ENCODE measurements at places on chromosomes 7 and 10. TPM values are rescaled to one million over a fixed set of nuclear protein-coding genes. Genes with fewer than 3 reads are reported as not detected.

Gene STEAP2
- 4.5 TPM for total RNA-seq

Gene SVOPL
- not detected for total RNA-seq

Gene PNLIP
- total RNA-seq, result not detected

GRCh38 chr7:11404355-11404754 lies 427.6 kb downstream of the THSD7A start:
- no peak for DNase-seq

DNA sequence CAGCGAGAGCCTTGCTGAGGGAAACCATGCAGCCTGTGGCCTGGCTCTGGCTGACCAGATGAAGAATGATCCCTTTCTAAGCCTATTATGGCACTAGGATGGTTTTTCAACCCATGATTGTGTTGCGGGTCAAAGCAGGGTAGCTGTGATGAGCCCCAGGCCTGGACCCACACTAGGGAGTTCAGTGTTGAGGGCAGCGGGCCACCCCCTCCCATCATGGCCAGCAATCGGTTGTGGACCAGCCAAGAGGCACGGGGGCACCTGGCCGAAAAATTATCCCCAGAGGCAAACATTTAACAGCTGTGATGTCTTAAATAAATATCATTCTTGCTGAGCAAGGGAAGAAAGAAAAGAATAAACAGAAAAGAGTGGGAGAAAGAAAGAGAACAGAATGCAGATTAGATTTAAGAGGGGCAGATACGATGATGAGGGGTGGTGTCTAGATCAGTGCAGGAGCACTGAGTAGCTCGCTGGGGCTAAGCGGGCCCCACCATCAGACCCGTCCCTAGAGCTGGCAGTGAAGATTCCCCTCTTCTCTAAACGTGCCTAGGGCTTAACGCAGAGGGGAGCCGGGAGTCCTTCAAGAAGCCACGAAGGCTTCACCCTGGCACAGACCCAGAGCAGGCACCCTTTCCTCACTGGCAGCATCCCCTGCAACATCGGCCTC lies 82.7 kb downstream of the SLC37A3 start:
- no peak for DNase-seq

GRCh38 chr10:119466655-119467054 lies 75.9 kb downstream of the RGS10 start:
- no peak for DNase-seq
